Small intestine (tissue), 16 donors: ENCODE measurements at places on chromosomes 3 and 15.

- no peak overlapping the region for H3K4me3 ChIP-seq
- no peaks in the 10 kb centered on the region for H3K36me3 ChIP-seq
- no peaks in the 10 kb centered on the region for H3K27me3 ChIP-seq
- H3K4me1 ChIP-seq, result no peaks in the 10 kb centered on the region
Observed at GRCh38 chr3:16417945-16418739, 95.4 kb downstream of the RFTN1 start.

DNA sequence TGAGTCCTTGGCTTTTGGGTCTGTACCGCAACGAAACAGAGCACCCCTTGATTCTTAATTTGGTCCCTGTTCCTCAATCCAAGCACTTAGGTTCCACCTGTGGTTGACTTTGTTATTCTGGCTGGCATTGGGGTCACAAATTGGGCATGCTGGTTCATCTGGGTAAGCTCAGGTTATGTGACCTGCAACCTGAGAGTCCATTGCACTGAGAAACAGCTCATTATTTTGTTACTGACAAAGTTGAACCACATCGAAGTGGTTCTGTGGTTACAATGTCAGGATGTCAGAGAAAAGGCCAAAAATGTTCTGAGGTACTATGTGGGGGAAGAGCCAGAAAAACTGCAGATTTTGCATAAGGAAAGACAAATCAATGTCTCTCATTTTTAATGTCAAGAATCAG lies 74.2 kb downstream of the ZNF621 start:
- H3K4me1 ChIP-seq, result no peaks in the 10 kb centered on the region
- H3K36me3 ChIP-seq, result no peaks in the 10 kb centered on the region
- no peak overlapping the region for H3K27ac ChIP-seq
- H3K4me3 ChIP-seq, result no peak overlapping the region
- no peak for DNase-seq
- no peaks in the 10 kb centered on the region for H3K27me3 ChIP-seq

DNA sequence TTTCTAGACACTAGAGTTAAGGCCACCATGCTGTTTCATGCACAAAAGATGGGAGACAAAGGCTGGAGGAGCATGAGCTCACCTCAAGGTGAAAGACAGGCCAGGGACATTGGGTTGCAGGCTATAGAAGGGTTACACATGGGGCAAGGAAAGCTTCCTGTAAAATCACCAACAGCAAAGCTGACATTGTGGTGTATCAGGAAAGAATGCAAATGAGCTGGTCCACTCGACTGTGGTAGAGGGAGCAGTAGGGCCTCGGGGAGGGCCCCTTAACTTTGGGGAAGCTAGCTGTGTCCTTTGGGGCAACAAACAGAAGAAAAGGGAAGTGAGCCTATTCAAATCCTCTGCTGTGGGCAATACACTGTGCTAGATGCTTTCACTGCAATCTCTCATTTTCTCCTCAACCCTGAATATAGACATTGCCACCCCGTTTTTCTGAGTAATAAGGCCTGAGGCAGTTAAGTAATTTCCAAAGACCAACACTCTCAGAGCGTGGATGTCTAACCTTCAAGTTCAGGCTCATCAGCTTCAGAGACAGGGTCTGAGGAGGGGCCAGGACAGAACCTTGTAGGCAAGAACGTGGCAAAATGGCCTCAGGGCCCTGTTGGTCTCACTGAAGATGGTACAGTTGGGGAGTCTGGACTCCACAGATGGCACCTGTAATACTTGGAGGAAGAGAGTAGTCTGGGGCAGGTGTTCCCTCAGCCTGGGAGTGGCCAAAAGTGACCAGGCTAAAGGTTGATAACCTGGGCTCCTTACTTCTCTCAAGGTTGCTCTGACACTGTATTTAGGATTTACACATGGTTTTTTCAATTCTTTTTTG lies 24.1 kb downstream of the CX3CR1 start:
- H3K4me3 ChIP-seq, result no peak overlapping the region
- no peaks in the 10 kb centered on the region for H3K36me3 ChIP-seq
- DNase-seq, result no peak
- H3K27ac ChIP-seq, result no peak overlapping the region
- no peaks in the 10 kb centered on the region for H3K27me3 ChIP-seq
- no peaks in the 10 kb centered on the region for H3K4me1 ChIP-seq

DNA sequence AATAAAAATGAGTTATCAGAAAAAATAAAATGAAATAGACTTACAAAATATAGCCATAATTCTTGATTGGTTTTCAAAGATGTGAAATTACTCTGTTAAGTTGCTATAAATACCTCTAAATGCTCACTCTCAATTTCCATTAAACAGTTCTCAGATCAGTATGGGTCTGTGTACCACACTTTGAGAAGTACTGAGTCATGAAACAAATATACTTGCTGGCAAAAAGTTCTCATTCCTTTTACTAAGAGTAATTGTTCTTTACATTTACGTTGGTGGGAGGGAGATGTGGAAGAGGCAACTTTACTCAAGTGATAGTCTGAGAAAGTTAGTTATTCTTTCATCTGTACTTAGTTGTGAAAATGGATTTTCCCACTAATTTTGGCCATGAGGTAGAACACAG lies 96.3 kb downstream of the ZNF385D start:
- no peak overlapping the region for H3K4me3 ChIP-seq
- DNase-seq, result no peak
- no peaks in the 10 kb centered on the region for H3K36me3 ChIP-seq
- H3K4me1 ChIP-seq, result no peaks in the 10 kb centered on the region
- H3K27me3 ChIP-seq, result no peaks in the 10 kb centered on the region

DNA sequence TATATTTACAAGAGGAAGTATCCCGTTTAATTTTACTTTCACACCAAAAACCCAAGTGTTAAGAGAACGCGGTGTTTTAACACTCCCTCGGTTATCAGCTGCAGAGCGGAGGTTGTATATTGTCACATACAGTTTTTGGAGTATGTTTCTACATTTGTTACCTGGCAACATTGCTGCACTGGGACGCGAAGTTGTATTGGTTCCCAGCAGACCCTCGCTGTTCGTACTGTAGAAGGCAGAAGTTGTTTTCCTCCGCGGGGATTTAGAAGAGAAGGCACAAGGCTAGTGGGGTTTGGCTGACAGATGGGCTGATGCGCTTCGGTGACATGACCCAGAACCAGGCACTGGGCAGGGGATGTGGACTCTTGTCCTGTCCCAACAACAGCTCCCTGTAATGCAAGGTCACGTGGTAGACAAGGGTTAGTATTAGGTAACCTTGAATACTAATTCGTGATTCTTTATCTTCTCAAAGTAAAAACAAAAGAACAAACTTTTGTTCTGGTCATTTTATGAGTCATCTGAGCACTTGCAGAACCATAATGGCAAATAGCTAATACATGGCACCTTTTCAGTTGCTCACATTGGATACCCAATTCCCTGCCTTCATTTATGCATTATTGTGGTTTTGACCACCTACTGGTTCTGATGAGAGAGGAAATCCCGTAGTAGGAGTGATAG lies 230.4 kb upstream of the BHLHE40 start:
- no peaks in the 10 kb centered on the region for H3K36me3 ChIP-seq
- no peaks in the 10 kb centered on the region for H3K4me1 ChIP-seq
- peak; percentile 30 for DNase-seq
- no peak overlapping the region for H3K4me3 ChIP-seq
- H3K27ac ChIP-seq, result no peak overlapping the region

GRCh38 chr15:42849836-42850235 lies 70.7 kb downstream of the TTBK2 start:
- H3K27me3 ChIP-seq, result no peaks in the 10 kb centered on the region
- H3K36me3 ChIP-seq, result no peaks in the 10 kb centered on the region
- no peak for DNase-seq
- no peak overlapping the region for H3K27ac ChIP-seq
- H3K4me3 ChIP-seq, result no peak overlapping the region
- H3K4me1 ChIP-seq, result no peaks in the 10 kb centered on the region

DNA sequence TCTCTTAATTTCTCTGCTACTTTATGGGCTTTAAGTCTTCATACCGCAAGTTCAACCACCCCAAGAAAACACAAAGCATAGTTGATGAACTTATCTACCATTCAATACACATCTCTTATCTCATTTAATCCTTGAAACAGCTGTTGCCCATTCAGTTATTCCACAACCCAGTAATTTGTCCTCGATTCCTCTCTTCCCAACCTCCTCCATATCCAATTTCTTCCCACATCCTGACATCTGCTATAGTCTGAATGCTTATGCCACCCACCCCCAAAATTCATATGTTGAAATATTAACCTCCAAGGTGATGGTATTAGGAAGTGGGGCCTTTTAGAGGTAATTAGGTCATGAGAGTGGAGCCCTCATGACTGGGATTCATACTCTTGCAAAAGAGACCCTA lies 345.4 kb downstream of the ERC2 start:
- DNase-seq, result no peak
- H3K27me3 ChIP-seq, result no peaks in the 10 kb centered on the region
- no peak overlapping the region for H3K27ac ChIP-seq
- no peaks in the 10 kb centered on the region for H3K4me1 ChIP-seq
- H3K4me3 ChIP-seq, result no peak overlapping the region

DNA sequence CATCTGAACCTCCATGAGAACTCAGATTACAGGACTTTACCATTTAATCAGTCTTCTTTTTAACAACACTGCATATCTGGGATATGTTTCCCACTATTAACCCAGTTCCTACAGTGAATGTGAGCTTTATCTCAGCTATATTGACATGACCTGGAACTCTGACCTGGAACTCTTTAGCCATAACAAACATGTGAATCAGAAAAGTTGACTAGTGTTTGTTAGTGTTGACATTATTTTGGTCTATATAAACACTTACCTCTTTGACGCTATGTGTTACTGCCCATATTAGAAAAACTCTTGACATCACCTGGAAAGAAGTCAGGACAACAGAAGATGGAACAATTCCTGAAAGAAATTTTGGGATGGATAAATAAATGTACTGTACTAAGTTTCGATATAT lies 56.7 kb downstream of the HACD2 start:
- H3K4me3 ChIP-seq, result no peak overlapping the region
- peaks cover 6% of the 10 kb centered on the region for H3K36me3 ChIP-seq
- H3K4me1 ChIP-seq, result no peaks in the 10 kb centered on the region
- no peak overlapping the region for H3K27ac ChIP-seq

- no peak for DNase-seq
- H3K27ac ChIP-seq, result no peak overlapping the region
- H3K27me3 ChIP-seq, result peaks cover 4% of the 10 kb centered on the region
- H3K4me3 ChIP-seq, result no peak overlapping the region
Observed at GRCh38 chr15:69631978-69632377, 179.4 kb downstream of the RPLP1 start.

- H3K27ac ChIP-seq, result no peak overlapping the region
- H3K4me3 ChIP-seq, result no peak overlapping the region
- no peaks in the 10 kb centered on the region for H3K4me1 ChIP-seq
- DNase-seq, result no peak
- H3K27me3 ChIP-seq, result no peaks in the 10 kb centered on the region
Observed at GRCh38 chr3:183924956-183925355, 40.3 kb upstream of the PARL start.

DNA sequence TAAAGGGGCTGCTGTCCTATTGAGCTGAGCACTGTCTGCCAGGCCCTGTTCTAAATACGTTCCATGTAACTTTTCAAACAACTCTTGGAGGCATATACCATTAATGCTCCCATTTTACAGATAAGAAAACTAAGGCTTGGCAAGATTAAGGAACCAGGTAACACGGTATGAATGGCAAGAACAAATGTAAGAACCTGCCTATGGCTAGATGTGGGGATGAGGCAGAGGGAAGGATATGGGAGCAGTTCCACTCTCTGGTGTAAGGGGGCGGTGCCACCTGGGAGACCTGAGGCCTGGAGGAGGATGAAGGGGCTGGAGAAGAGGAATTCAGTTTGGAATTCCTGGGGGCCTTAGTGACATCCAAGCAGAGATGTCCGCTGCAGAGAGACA lies 3.8 kb upstream of the LMAN1L start:
- no peak overlapping the region for H3K4me3 ChIP-seq
- H3K27me3 ChIP-seq, result no peaks in the 10 kb centered on the region
- no peaks in the 10 kb centered on the region for H3K36me3 ChIP-seq
- no peak overlapping the region for H3K27ac ChIP-seq

DNA sequence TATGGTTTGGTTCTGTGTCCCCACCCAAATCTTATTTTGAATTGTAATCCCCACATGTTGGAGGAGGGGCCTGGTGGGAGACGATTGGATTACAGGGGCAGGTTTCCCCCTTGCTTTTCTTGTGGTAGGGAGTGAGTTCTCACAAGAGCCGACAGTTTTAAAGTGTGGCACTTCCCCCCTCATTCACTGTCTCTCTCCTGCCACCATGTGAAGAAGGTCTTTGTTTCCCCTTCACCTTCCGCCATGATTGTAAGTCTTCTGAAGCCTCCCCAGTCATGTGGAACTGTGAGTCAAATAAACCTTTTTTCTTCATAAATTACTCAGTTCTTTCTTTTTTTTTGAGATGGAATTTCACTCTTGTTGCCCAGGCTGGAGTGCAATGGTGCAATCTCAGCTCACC lies 124.9 kb downstream of the IQCH start:
- H3K27me3 ChIP-seq, result no peaks in the 10 kb centered on the region
- H3K4me1 ChIP-seq, result no peaks in the 10 kb centered on the region
- DNase-seq, result no peak
- no peak overlapping the region for H3K27ac ChIP-seq
- no peaks in the 10 kb centered on the region for H3K36me3 ChIP-seq
- H3K4me3 ChIP-seq, result no peak overlapping the region

DNA sequence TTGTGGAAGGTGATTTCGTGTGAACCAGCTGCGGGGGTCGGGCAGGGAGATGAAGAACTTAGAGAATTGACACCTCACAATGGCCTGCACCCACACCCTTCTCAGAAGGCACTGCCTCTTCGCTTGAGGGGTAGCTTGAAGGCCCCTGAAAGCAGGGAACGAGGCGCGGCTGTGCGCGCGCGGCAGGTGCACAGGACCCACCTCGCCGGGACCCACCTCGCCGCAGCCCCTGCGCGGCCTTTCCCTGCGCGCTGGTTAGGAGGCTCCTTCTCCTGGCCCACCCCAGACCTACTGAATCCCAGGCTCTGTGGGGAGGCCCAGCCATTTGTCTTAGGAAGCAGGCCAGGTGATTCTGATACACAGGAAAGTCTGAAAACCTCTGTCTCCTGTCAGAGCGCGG lies 46.2 kb upstream of the ATP10A start:
- H3K4me1 ChIP-seq, result no peaks in the 10 kb centered on the region
- H3K27ac ChIP-seq, result no peak overlapping the region
- DNase-seq, result no peak
- H3K27me3 ChIP-seq, result no peaks in the 10 kb centered on the region
- H3K36me3 ChIP-seq, result no peaks in the 10 kb centered on the region

DNA sequence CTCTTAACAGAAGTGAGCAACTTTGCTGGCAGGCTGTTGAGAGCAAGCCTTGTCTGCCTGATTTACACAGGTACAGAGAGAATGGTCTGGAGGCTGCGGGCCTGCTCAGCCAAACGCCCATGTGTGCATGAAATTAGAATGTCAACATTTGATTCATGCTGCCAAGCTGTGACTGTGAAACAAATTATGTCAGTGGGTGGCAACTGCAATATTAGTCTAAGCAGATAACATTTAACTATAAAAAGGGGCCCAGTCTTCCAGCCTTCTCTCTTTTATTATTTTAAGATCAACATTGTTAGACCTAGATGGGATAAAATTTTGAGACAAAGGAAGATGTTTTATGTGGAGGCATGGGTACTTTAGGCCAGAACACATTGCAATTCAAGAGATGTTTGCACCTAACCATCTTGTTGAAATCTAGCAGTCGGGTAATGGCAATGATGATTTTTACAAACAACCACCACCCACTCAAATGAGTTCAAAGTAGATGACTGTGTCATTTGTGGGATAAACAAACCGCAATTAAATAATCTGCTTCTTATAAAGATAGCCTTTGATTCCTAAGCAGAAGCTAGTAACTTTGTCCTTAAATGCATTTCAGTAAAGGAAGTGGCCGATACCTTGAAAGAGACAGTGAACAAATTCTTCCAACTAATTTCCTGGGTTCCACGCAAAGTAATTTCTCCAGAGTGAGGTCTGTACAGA lies 70.2 kb downstream of the FOXB1 start:
- no peak overlapping the region for H3K4me3 ChIP-seq
- H3K36me3 ChIP-seq, result no peaks in the 10 kb centered on the region
- H3K4me1 ChIP-seq, result peaks cover 5% of the 10 kb centered on the region
- peak; percentile 20 for DNase-seq
